ENCODE measurements at places on chromosomes 13 and 19.

GRCh38 chr19:5974721-5975387 is 3.1 kb downstream of the RANBP3 start:
- no peak for DNase-seq

GRCh38 chr19:6064336-6065073 is 45.8 kb downstream of the RFX2 start:
- no peak for DNase-seq

- DNase-seq: no peak
Measured at GRCh38 chr13:100552755-100553154, 35.8 kb downstream of the GGACT start.

- no peak for DNase-seq
Measured at GRCh38 chr13:110070046-110070445, 236.9 kb downstream of the COL4A1 start.
